Hypothalamus (tissue), 51 donors: ENCODE measurements at places on chromosomes 3 and 15.

- DNase-seq = no peak
Observed at GRCh38 chr15:52071570-52071969, 41.0 kb downstream of the BCL2L10 start.

DNA sequence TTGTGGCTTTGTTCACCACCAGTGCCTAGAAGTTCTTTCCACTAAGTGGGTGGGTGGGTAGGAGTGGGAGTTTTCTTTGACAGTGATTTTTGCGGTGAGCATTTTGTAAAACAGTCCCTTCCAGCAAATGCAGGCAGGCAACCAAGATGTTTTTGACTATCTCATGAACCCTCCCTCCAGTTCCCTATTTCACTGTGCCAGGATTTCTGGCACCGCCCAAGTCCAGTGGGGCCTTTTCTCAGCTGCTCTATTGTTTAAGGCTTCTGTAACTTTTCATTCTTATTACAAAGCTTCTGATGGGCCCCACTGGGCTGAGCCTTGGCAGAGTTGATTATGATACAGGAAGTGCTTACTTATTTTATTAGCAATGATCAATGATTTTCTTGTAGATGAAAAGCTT lies 236.0 kb downstream of the EDEM1 start:
- no peak for DNase-seq

DNA sequence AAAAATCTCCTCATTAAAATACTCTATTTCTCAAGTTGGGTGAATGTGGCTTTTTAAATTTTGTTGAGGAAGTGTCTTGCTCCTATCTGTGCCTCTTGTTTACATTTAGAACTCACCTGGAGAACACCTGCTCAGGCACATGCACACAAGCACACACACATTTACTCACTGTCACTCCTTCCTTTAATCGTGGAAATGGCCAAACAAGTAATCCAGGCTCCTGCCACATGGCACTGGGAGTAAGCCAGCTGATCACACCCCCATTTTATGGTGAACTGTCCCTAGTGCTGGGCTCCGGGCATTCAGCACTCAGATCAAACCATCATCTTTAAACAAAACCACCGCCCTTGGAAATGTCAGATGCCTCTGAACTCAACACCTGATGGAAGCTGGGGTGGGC lies 204.7 kb upstream of the BHLHE40 start:
- no peak for DNase-seq

GRCh38 chr3:157063469-157063868 lies 96.5 kb downstream of the CCNL1 start:
- DNase-seq = no peak

DNA sequence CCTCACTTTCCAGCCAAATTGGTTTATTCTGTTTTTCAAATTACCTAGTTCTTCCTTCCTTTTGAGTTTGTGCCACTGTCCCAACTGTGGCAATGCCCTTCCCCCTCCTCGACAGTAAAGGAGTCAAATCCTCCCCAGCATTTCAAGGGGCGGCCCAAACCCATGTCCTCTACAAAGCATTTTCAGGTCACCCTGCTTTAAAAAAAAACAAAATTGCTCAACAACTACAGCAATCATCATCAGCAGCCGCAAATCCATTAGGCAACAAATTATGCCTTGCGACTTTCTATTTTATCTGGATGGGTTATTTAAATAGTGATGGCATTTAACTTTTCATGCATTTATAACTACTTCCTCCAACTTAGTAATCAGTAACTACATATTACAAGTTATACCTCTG lies 32.7 kb downstream of the PLD1 start:
- DNase-seq = no peak

DNA sequence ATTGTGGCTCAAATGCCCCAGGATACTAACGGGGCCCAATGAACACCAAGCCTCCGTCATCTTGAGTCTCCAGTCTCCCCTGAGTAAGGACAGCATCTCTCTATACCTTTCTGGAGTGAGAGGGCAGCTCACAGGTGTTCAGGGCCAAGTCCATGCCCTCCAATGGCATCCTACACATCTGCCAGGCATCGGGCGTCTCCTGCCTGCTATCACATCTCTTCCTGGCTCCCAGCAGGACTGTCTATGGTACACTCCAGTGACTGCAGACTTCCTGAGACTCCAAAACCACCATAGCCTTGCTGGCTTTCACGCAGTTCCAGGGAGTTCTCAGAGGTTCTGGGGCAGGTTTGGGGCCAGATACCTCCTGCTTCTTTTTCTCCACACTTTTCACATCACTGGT lies 28.3 kb downstream of the CX3CR1 start:
- no peak for DNase-seq
